HL-60 (cell line): ENCODE measurements at places on chromosomes 12 and 14.

DNA sequence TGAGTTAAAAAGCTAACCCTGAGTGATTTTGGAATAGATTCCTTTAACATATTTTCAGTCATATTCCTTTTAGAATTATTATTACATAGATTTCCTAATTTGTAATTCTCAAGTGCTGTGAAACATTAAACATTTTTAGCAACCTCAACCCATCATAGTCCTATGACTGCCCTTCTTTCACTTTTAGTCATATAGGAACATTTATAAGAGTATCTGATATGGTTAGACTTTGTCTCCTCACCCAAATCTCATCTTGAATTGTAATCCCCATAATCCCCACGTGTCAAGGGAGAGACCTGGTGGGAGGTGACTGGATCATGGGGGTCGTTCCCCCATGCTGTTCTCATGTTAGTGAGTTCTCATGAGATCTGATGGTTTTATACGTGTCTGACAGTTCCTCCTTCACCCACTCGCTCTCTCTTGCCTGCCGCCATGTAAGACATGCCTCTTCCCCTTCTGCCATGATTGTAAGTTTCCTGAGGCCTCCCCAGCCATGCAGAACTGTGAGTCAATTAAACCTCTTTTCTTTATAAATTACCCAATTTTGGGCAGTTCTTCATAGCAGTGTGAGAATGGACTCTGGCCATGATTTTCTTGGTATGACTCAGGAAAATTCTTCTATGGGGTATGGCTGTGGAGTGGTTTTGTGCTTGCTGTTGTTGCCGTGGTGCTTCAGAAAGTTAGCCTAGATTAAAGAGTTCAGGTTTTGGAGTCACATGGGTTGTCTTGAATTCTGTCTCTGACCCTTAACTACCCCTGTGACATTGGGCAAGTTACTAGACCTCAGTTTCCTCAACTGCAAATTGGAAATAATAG, 83.9 kb downstream of the FUT8 start:
- no peak for DNase-seq

DNA sequence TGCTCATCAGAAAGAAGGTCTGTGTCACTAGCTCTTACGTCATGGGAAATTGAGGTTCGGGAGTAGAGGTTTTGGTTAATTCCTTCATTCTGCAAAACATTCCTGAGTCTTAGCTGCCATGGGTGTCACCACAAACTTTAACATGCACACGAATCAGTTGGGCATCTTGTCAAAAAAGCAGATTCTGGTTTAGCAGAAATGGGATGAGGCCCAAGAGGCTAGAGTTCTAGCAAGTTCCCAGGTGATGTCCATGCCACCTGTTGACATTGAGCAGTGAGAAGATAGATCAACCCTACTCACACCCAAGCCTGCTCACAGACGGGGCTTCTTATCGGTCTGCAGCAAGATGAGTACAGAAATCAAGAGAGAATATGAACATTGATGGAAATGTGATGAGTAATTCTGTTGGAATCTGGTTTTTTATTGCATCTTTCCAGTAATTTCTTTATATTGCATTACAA, 11.7 kb upstream of the RIN3 start:
- no peak for DNase-seq

- no peak for DNase-seq
Observed at GRCh38 chr14:39615352-39615751, 183.1 kb upstream of the FBXO33 start.

DNA sequence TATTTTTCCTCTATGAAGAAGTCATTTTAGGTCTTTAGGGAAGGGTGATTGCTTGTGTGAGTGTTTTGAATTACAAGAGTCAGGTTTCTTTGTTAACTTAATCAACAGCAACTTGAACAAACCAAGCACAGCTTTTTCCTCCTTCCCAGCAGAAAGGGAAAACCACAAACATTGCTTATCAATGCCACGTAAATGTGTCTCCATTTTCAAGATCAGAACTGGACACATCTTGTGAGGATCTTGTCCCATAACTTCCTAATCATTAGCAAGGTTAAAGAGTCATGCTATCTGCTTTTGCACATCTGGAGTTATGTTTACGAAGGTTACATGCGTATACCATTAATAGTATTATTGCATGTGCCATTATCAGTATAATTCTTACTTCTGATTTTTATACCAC, 248.0 kb upstream of the FLRT2 start:
- no peak for DNase-seq

- no peak for DNase-seq
Observed at GRCh38 chr12:80708259-80708974, 983 bp downstream of the MYF6 start.

DNA sequence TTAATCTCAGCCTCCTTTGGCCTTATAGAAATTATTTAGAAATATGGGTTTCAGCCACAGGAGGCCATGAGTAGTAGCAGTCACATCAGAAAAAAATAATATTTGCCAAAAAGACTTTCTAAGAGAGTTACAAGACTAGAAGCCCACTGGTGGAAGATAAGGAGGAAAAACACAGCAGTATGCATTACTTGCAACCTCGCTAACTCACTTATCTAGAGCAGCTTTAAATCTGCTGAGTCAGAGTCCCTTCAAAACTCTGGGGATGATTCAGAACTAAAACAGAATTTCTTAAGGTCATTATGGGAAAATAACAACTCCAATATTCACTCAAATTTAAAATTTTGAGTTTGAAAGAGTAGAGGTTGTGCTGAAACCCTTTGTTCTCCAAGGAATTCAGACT, 6.2 kb downstream of the OR4K17 start:
- no peak for DNase-seq

DNA sequence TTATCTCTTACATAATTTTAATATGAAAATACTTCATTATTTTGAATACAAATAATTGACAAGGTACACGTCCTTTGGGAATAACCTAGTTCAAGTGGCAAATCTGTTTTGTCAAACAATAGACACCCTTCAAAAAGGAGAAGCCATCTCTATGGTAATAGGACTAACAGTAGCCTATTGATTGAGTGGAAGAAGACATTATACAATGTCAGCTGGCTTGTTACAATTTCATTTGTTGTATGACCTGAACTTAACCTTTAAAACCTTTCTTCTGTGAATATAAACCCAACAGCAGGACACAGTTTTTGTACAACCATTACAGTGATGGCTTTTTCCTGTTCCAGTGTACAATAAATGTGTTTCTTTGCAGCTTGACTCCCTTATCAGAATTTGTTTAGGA, 8.1 kb downstream of the TMEM260 start:
- DNase-seq = no peak

- DNase-seq = no peak
Observed at GRCh38 chr12:91854725-91855124, 290.9 kb downstream of the BTG1 start.

DNA sequence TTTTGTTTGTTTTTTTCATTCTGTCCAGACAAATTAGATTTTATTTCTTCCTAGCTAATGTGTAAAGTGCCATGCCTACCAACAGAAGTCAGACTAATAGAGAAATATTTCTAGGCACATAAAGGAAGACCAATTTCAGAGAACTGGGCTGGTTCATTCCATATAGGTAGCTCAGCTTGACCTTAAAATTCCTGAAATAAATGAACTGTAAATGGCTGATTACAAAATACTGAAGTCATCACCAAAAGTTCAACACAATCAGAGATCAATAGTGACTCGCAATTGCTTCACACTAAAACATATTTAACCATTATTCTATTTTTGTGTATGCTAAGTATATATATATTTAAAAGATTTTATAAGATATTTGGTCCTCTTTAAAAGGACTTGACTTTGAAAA, 34.2 kb downstream of the PTPRB start:
- no peak for DNase-seq

GRCh38 chr12:47394070-47394469, 311.8 kb downstream of the RPAP3 start:
- no peak for DNase-seq

DNA sequence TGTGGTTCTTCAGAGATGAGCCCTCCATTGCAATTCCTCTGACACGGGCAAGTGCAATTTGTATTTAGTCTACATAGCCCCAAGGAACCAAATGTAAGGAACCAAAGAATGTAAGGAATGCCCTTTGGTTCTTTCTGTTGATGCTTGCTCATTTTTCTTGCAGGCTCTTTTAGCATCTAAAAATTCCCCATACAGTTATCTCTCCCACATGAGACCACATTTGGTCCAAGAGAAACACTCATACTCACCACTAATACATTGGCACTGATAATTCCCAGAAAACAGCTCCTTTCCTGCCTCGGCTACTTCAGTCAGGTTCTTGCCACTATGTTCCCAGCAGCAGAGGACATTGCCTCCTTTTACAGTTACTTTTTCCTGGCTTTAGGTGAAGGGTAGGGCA, 332.6 kb downstream of the AEBP2 start:
- DNase-seq = no peak

- DNase-seq = no peak
Observed at GRCh38 chr12:4032924-4033615, 159.9 kb upstream of the PARP11 start.

DNA sequence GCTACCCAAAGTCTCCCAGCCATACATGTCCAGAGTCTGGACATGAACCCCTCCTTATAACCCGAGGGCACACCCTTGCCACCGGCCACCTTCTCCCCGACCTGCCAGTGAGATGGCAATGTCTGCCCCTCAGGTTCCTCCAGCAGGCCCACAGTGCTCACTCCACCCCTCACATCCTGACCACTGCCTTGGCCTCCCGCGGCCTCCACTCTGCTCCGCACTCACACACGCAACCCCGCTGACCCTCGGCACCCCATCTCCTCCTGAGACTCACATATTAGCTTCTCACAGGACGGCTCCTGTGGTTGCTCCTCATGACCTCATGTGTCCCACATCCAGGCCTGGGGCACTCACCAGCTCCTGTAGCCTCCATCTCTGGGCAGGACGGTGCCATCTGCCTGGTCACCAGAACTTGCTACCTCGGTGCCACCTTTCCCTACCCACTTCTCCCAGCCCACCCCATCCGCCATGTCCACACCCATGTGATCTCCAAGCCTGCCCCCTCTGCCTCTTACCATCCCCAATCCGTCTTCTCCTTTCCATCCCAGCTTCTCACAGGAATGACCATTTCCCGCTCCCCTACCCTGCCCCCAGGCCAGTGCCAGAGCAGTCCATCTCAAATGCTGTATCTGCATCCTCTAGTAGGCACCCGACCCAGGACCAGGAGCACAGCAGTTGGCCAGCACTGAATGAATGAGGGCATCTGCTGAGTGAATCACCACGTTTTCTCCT, 198.6 kb upstream of the DIO3 start:
- no peak for DNase-seq

DNA sequence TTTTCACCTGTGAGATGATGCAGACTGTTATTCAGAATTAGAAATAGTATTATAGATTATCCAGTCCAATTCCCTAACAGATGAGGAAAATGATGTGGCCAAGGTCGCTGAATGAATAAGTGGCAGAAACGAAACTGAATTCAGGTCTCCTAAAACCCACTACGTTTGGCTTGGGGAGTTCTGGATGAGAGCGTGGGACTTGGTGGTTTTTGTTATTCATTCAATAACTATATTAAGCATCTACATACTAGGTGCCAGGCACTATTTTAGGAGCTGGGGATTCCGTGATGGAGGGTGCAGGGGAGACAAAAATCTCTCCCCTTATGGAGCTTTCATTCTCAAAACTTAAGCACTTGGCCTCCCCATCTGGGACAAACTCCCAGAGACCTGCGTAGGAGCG, 813 bp upstream of the CCDC184 start:
- DNase-seq = no peak

DNA sequence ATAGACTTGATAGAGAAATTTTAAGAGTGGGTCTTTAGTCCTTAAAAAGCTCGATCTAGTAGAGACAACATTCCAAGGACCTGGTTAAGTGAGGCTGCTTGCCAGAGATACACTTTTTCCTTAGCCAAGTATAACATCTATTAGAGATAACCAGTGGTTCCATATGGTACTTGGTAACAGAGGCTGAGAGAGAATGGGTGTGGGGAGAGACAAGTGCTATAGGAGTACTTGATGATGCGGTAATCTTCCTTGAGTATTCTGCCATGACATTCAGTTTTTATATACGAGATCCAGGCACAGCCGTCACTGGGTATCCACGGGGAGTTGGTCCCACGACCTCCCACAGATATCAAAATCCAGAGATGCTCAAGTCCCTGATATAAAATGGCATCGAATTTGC, 77.4 kb upstream of the REP15 start:
- DNase-seq = no peak

- no peak for DNase-seq
Observed at GRCh38 chr12:19129486-19130223, at the start of gene PLEKHA5. Gene PLEKHA5, plus strand, starts transcription at chr12:19129733. Its CDS starts 67 bp downstream, at chr12:19129800.

- DNase-seq = no peak
Observed at GRCh38 chr12:12620730-12621315, 9.1 kb downstream of the CREBL2 start.

DNA sequence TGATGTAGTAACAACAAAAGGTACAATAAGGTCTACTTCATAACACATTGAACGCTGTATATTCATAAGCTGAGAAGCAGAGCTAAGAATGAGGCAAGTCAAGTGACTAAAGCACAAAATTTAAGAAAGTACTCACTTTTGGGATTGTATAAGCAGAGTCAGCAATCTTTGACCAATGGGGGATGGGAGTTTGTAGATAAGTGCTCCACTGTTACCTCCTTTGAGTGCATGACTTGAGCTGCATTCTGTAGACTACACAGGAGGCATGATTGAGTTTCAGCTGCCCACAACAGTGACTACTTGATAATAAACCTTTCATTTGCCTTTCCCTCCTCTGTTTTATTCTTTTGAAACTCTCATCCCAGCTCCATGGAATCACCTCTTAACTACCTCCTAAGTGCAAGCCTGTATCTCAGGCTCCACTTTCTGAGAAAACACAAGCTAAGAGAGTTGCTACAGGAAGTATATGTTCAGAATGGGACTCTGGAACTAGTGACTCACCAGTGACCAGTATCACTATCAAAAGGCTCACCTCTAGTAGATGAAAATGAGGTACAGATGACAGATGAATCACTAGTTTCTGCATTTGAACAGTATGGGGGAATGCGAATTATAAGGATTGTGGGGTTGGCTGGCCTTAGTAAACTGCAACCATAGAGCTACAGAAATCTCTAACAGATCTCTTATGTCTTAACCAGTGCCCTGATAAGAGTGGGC, 49.2 kb downstream of the SLC35F4 start:
- DNase-seq = no peak

DNA sequence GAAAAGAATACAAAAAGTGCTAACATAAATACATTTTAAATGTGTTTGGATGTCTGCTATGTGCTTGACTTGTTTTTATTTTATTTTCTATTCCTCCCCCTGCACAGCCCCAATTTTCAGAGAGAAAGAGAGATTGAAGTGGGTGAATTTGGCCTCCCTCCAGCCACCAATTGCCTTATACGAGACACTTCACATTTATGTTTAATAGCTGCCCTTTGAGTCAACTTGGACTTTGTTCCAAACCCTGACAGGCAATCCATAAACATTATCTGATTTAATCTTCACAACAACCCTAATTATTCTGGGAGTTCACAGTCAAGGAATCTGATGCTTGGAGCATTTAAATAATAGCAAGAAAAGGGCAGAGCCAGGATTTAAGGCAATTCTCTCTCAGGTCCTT, 161.7 kb downstream of the SLC15A4 start:
- no peak for DNase-seq

DNA sequence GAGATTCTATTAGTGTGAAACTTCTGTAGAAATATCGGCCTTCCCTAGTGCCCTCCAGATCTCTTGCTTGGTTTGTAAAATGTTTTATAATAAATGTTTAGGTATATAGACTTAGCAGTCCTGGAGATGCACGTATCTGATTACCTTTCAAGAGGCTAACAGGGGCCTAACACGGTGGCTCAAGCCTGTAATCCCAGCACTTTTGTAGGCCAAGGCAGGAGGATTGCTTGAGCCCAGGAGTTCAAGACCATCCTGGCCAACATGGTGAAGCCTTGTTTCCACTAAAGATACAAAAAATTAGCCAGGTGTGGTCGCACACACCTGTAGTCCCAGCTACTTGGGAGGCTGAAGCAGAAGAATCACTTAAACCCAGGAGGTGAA, 9.8 kb upstream of the RILPL2 start:
- DNase-seq = no peak
